Cardiac ventricle fibroblast (primary cell): ENCODE measurements at places on chromosomes 6 and 20. TPM values are rescaled to one million over a fixed set of nuclear protein-coding genes. Genes with fewer than 3 reads are reported as not detected.

ITPR3 gene
- 12.8 and 15.7 TPM in 2 replicates for total RNA-seq

GGTLC1 gene
- total RNA-seq = not detected in 2 replicates

CARMIL1 gene
- 15.5 and 20.6 TPM in 2 replicates for total RNA-seq

BMP6 gene
- 4.9 and 8.8 TPM in 2 replicates for total RNA-seq

CCN5 gene
- total RNA-seq = 23.6 and 25.1 TPM in 2 replicates

MUCL3 gene
- total RNA-seq = not detected in 2 replicates

RHAG gene
- not detected in 2 replicates for total RNA-seq

FNDC1 gene
- 1.7 TPM in 2 replicates for total RNA-seq

PNLDC1 gene
- total RNA-seq = 0.81 and 1.3 TPM in 2 replicates

FGD2 gene
- not detected in 2 replicates for total RNA-seq

PPP1R16B gene
- total RNA-seq = 0.31 and 0.44 TPM in 2 replicates

CD109 gene
- total RNA-seq = 22.8 and 27.1 TPM in 2 replicates

RAET1L gene
- not detected in 2 replicates for total RNA-seq
